ENCODE measurements at places on chromosomes 12 and 14.
A peak's percentile ranks its signal among the peaks of the same experiment; 100 is the strongest.

- no peak for DNase-seq
These were observed 15.3 kb upstream of the KICS2 start for GRCh38 chr12:64237382-64237781.

- DNase-seq: no peak
These were observed 74.8 kb downstream of the HECTD4 start for GRCh38 chr12:112307317-112308011.

- no peak for DNase-seq
These were observed 72.1 kb downstream of the TMTC2 start for GRCh38 chr12:82758749-82759330.

- no peak for DNase-seq
These were observed 18.0 kb downstream of the CLEC9A start for GRCh38 chr12:10048526-10048925.

- peak; percentile 31 for DNase-seq
These were observed 715 bp downstream of the NEK9 start for GRCh38 chr14:75126121-75126544.

- DNase-seq: no peak
These were observed 22.2 kb downstream of the FCF1 start for GRCh38 chr14:74735125-74735524.

Measured in activated CD4-positive, alpha-beta T cell treated with anti-CD3 and anti-CD28 coated beads, Interleukin-2, Interleukin-6, amounts not matched to agents 100 ng/mL and 50 ng/mL, durations not matched to agents 16 hours and 8 hours (primary cell).